ENCODE measurements at places on chromosomes 7 and 10. TPM values are rescaled to one million over a fixed set of nuclear protein-coding genes. Genes with fewer than 3 reads are reported as not detected.
A peak's percentile ranks its signal among the peaks of the same experiment; 100 is the strongest.

DNA sequence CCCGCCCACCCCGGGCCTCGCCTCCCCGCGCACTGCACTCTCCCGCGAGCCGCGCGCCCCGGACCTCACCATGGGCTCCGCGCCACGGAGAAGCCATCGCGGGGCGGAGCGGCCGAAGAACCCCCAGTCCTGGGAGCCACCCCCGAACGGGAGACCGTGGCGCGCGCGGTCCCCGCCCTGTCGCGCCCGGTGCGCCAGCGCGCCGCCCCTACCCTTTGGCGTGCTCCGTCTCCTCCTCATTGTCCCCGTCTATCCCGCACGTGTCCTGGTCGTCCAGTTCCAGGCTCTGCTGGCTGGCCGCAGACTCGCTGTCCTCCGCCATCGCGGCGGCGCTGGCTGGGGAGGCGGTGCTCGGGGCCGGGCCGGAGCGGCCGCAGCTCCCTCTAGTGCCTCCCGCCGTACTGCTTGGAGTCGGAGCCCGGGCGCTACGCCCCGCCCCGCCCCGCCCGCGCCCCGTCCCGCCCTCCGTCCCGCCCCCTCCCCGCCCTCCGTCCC, at the start of gene NMT2:
NMT2 (minus strand) TSS at position 403 of the 495 bp plus-strand sequence; CDS start at position 322, 81 bp downstream.
- peak; percentile 91 for DNase-seq

DNA sequence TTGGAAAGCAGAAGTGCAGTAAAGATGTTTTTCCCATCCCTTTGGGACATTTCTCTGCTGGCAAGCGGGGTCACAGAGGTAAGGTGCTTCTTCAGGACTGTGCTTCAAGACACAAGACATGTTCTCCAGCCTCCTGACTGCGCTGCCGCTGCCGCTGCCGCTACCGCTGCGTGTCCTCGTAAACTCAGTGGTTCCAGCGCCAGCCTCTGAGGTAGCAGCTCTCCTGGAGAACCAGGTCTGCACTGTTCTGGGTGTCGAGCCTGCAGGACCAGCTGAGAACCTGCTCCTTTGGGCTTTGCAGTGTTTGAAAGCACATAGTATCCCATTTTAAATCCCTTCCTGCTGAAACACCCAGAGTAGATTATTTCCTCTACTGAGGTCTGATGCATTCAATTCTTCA, 13.0 kb upstream of the KCNK18 start:
- DNase-seq: no peak

- no peak for DNase-seq
Measured at GRCh38 chr7:26038201-26038990, 113.6 kb upstream of the NFE2L3 start.

- no peak for DNase-seq
Measured at GRCh38 chr10:519055-519715, 170.3 kb downstream of the DIP2C start.

DNA sequence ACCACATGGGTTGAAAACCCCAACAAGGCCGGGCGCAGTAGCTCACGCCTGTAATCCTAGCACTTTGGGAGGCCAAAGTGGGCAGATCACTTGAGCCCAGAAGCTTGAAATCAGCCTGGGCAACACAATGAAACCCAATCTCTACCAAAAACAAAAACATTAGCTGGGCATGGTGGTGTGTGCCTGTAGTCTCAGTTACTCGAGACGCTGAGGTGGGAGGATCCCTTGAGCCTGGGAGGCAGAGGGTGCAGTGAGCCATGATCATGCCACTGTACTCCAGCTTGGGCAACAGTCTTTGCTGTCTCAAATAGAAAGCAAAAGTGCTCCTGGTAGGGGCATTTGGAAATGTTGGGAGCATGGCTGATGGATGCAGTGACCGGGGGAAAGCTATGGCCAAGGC, 209.6 kb upstream of the PLXNA4 start:
- no peak for DNase-seq

- no peak for DNase-seq
Measured at GRCh38 chr10:104209575-104210198, 22.5 kb downstream of the CFAP43 start.

DNA sequence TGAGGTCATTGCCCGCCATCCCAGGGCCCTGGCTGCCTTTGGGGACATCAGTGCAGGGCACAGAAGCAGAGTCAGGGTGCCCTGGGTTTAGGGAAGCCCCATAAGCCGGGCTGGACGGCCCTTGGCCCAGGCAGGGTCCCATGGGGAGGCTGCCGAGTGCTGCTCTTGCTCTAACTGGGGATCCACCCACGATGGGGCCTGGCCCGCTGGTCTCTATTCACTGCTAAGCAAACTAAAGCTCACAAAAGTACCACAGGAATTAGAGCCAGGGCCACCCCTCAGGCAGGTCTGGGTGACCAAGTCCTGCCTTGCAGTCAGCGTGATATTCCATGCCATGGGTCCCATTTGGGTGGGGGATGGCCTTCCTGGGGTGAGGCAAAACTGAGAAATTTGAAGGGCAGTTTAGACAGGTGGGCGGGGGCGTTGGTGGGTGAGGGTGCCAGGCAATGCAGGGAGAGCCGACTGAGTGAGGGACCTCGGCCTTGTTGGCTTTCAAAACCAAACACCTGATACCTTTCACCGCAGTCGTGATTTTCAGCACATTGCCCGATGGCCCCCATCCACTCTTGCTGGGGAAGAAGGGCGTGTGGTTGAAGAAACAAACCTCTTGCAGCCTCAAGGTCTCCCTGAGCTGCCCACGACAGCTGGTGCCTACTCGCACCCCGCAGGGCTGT, 92.8 kb upstream of the PPIF start:
- no peak for DNase-seq

DNA sequence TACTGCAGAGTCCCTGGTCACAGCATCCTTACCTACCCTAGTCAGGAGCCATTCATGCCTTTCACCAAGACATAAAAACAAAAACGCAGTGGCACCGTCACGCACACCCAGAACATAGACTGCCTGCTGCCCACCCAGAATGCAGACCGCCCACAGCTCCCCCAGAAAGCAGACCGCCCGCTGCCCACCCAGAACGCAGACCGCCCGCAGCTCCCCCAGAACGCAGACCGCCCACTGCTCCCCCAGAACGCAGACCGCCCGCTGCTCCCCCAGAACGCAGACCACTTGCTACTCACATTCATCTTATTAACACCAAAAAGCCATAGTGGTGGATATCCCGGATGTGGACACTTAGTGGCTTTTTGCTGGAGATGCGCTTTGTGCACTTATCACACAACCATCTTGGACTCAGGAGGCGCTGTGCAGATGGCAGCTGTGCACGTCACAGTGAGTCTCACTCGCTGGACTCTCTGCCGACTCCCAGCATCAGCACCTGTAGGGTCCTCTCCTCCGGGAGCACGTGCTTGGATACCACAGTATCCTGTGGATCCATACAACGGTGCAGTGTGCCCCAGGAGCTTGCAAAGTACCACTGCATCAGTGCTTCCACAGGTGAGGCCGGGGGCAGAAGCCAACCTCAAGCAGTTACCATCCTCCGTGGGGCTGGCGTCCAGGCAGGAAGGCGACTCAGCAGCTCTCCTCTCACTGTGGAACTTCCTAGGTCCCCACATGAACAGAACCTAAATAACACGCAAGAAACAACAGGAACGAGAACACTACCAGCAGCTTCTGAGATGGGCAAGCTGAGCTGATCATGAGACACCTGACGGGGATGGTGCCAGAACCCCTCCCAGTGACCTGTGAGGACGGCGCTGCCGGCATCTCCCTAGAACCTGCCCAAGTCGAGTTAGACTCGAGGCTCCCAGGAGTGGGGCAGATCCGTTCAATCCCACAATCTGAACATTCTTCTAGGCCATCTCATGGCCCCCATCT, 161.0 kb downstream of the DIP2C start:
- no peak for DNase-seq

DNA sequence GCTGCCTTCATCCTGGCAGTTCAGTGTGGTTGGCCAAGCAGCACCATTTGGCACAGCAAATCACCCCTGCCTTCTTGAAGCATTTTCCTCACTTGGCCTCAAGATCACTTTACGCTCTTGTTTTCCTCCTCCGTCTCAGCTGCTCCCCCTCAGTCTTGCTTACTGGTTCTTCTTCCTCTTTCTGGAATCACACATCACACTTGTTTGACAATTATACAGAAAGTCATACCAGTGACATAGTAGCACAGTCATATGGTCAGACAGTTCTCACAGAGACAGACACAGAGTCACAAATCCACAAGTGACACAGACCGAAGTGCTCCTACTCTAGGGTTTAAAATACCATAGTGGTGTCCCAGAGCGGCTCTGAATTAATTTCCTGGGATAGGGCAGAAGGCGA, 43.8 kb upstream of the ARL4A start:
- DNase-seq: no peak

DNA sequence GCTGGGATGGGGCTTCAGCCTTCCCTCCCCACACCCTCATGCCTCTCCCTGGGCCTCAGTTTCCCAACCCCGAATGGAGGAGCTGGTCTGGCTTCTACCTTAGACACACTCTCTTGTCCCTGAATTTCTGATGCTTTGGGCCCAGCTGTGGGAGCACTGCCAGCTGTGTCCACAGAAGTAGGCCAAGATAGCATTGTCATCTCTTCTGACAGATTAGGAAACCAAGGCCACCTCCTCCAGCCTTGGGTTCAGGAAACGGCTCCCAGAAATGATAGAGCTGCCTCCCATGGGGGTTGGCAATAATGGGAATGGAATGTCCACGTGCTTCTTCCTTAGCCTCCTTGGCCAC, 1.3 kb downstream of the PPIF start:
- peak; percentile 77 for DNase-seq

DNA sequence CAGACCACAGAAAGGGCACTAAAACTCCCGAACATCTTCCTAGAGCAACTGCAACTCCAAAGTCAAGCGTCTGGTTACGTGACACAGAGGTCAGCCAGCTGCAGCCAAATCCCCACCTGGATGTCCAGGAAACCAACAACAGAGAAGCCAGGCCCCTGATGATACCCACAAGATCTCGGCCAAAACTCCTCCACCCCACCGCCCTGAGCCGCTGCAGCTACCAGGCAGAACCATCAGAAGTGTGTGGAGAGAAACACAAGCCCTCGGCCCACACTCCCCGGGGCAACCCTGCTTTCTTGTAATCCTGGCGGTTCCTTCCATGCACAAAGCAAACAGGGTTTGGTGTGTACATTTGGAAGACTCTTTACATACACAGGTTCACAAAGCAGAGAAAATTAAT, 8.7 kb downstream of the CHST15 start:
- DNase-seq: no peak

DNA sequence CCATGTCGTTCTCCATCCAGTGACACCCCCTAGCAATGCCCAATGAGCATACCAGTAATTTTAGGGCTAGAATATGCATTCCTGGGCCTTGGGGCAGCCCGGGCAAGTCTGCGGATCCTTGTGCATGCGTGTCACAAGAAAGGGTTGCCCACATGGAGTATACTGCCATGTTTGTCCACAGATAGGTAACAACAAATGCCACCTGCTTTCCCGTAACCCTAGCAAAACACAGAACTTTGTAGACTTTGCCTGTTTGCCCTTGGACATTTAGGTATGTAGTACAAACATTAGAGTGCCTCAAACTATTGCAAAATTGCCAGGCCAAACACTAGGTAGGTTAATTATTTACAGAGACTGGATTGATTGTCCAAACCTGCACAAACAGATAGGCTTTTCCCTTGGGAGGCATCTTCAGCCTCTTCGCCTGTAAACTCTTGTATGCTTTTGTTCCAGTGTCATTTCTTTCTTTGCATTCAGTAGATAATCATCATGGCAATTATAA, 117.0 kb downstream of the ADCY1 start:
- no peak for DNase-seq

- no peak for DNase-seq
Measured at GRCh38 chr7:68414631-68415425, 1183.4 kb upstream of the AUTS2 start.

GRCh38 chr7:11636274-11636673, 195.7 kb downstream of the THSD7A start:
- DNase-seq: no peak

Gene OR6V1
- total RNA-seq: not detected

Gene TMEM236
- total RNA-seq: 0.13 TPM

Gene SPAM1
- not detected for total RNA-seq

Gene GPR15LG
- total RNA-seq: 10.3 TPM

Gene CDK1
- 14.3 TPM for total RNA-seq

Gene GTF2I
- total RNA-seq: 147 TPM

Gene ADIRF
- total RNA-seq: 82.4 TPM

Gene ARHGEF35
- 18.4 TPM for total RNA-seq

Gene GPER1
- 11.9 TPM for total RNA-seq

Measured in suprapubic skin (tissue), 4 donors.